Renal pelvis (tissue), 12 donors: ENCODE measurements at places on chromosomes 16 and 17. TPM values are rescaled to one million over a fixed set of nuclear protein-coding genes. Genes with fewer than 3 reads are reported as not detected.

Gene RPH3AL
- polyA plus RNA-seq, result 29.5 TPM

Gene FBXW10
- polyA plus RNA-seq, result 0.44 TPM

DNA sequence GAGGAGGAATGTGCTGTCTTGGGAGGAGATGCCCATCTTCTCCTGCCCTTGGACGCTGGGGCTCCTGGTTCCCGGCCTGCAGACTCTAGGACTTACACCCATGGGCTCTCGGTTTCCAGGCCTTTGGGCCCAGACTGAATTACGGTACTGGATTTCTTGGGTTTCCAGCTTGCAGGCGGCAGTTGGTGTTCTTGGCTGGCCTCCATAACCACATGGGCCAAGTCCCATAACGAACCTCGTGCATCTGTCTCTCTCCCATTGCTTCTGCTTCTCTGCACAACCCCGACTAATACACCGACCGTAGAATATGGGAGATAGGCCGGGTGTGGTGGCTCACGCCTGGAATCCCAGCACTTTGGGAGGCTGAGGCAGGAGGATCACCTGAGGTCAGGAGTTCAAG is 162.6 kb downstream of the SDK2 start:
- DNase-seq, result no peak

Gene ARL16
- polyA plus RNA-seq, result 49.7 TPM

Gene PPM1E
- 3.0 TPM for polyA plus RNA-seq

GRCh38 chr16:78137782-78138616 is 38.5 kb downstream of the WWOX start:
- DNase-seq, result no peak

DNA sequence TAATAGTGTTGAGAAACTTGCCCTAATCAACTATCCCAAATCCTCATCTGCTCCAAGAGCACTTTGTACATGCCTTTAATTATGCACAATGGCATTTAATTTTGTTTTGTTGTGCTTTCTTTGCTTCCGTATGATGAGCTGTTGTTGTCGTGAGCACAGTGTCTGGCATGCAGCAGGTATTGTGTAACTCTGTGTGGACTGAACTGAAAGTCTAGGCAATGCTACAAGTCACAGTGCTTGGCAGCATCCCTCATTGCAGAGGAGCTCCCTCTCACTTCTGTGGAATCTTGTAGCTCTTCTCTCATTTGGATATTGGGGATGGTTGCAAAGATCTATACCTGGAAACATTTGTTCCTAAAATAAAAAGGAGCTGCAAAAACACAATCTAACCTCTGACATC is 502.2 kb upstream of the CA10 start:
- no peak for DNase-seq

- DNase-seq, result no peak
Observed at GRCh38 chr16:66150698-66151482, 215.6 kb upstream of the CDH5 start.

GRCh38 chr16:89586853-89587252 is 11.3 kb downstream of the CPNE7 start:
- no peak for DNase-seq

DNA sequence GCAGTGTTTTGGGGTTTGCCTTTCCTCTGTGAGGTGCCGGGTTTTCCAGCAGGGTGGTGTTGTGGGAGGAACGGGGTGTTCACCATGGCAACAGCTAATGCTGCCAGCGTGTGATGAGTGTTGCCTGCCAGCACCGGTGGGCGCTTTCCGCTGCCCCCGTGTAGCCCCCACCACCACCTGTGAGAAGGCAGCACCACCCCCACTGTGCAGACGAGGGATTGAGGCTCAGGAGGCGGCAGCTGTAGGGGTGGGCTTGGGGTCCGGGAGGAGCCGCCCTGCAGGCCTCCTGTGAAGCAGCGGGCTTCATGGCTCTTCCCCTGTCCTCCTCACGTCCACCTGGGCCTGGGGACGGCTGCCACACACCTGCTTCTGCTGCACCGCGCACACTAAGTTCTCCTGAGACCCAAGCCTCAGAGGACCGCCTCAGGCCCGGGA is 5.2 kb downstream of the RAB40C start:
- no peak for DNase-seq

GRCh38 chr16:57759541-57760356 is 24.2 kb downstream of the KATNB1 start:
- DNase-seq, result no peak

Gene RND2
- polyA plus RNA-seq, result 3.9 TPM

Gene CCL3
- 0.65 TPM for polyA plus RNA-seq

GRCh38 chr16:89170346-89171215 is 967 bp upstream of the CDH15 start:
- no peak for DNase-seq

Gene MT1M
- polyA plus RNA-seq, result not detected

DNA sequence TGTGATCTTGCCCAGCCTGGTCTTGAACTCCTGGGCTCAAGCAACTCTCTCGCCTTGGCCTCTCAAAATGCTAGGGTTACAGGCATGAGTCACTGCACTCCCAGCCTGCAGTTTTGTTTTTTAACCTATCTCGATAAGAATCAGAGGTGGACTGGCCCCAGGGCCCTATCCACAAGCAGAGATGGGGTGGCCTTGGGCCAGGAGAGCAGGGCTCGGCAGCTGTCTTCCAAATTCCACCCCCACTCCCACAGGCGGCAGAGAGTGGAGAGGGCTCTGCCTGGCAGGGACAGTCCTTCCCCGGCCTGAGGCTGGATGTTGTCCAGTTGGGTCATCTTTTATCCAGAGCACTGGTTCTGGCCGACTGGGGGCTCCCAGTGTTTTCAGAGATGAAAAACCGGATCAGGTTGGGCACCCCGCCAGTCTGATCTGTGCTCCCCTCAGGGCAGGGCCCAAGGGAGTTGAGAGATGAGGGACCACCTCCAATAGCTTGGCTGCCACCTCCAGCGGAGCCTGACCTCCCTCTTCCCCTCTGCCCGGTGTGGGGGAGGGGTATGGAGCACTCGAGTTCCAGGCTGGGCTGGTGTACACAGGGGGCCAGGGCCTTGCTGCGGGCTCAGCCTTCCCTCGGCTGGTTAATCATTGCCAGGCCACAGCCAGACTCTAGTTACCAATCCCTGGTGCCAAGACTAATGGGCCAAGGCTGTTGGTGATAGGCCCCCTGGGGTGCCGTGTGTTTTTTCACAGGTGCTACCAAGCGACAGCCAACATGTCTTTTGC is 30.3 kb upstream of the MYO15B start:
- peak; percentile 90 for DNase-seq

DNA sequence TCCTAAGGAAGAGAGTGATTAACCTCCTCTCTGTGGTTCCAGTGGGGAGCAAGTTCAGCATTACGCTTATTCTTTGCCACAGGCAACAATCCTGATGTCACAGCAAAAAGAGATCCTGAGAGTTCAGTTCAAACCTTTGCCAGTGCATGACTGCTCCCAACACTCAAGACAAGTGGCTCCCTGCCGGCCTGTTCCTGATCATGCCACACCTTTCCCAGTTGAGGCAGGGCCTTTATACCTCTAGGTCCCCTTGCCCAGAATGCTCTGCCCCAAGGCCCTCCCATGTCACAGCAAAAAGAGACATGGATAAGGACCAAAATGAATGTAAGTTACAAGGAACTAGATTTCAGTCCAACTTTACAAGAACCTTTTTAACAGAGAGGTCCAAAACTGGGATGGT is 31.0 kb upstream of the ARHGAP23 start:
- no peak for DNase-seq

- peak; percentile 34 for DNase-seq
Observed at GRCh38 chr17:76421044-76421407, 31.9 kb downstream of the UBE2O start.

DNA sequence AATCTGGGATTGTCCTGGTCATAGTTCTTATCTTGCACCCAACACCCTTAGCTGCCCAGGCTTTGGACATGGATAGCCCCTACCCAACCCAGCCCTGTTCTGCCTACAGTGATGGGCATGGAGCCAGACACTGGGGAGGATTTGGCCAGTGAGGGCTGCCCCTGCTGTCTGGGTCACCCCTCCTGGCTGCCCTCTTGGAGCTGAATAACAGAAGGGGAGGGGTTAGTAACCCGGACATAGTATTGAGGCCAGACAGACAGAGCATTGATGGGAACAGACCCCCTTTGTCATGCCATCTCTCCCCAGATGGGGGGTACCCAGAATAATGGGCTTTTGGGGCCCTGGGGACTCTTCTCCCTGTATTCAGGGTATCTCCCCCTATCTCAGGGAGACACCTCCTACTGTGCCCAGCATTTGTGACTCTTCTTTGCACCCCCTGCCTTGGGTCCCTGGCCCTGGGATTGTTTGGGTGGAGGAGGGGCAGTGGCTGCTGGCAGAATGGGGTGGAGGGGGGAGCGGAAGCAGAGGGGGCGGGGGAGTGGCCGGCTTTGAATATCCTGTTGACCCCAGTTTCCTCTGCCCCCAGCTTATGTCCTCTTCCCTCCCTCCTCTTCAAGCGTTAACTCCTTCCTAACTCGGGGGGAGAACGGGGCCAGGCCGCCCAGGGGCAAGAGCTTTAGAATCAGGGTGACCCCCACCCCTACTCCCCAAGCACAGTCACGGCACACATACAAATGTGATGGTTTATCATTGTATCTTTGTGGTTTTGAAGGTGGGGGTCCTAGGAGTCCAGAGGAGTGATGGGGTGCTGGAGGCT is 17.0 kb downstream of the GJD3 start:
- no peak for DNase-seq

Gene LRRC3C
- not detected for polyA plus RNA-seq

DNA sequence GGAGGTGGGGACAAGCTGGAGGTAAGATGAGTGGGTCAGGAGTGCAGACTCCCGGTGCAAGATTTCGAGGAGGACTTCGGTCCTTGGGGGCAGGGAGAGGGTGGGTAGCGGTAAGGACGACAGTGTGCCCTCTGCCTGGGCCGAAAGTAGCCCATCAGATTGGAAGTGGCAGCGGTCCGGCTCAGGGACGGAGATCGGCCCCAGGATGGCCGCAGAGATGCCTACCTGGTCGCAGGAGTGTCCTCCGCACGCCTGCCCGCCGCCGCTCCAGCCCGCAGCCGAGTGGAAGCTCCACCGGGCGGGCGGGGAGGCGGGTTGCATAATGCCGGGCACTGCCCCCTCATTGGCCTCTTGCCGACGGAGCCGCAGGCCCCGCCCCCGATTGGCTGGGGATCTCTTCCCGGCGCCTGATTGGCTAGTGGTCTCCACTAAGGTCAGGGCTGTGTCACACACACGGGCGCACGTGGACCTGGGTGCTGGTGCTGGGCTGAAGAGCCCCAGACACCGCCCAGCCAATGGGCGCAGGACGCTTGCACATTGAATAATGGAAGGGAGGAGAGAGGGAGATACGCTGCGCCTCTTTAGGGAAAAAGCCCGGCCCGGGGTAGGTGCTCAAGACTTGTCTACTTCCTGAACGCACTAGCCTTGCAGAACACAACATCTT is at the start of gene PER1:
Gene PER1, minus strand, starts transcription at position 293 of the 664 bp plus-strand sequence. CDS start 1,698 bp downstream, outside the sequence.
- peak; percentile 93 for DNase-seq

Gene TBC1D26
- polyA plus RNA-seq, result 0.44 TPM

Gene KRT33A
- polyA plus RNA-seq, result 0.18 TPM

DNA sequence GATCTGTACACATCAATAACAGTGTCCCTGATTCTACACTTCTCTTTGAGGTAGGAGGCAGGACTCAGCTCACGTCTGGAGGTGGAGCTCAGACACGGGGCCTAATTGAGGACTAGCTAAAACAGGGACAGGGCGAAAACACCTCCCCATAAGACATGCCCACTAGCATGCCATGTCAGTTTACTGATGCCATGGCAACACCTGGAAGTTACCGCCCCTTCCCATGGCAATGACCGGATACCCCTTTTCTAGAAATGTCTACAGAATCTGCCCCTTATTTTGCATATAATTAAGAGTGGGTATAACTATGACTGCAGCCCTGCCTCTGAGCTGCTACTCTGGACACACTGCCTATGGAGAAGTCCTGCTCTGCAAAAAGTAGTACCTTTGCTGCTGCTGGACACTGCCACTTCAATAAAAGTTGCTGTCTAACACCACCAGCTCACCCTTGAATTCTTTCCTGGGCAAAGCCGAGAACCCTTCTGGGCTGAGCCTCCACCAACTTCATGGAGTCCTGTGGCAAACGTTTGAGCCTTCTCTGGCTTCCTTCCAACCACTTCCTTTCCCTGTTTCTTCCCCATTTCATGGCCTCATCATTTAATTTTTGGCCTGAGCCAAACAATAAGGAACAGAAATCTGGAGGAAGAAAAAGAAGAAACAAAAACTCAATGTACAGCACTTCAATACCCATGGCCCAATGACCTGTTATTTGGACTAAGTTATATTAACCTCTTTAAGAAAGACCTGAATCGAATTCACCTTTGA is 21.0 kb downstream of the PHB1 start:
- no peak for DNase-seq

- DNase-seq, result no peak
Observed at GRCh38 chr17:58597371-58597770, 82.9 kb upstream of the MTMR4 start.

- DNase-seq, result peak; percentile 73
Observed at GRCh38 chr17:57440522-57441269, 184.4 kb downstream of the MSI2 start.

Gene ABCC12
- not detected for polyA plus RNA-seq

Gene DHRS7C
- not detected for polyA plus RNA-seq

Gene ZNF207
- 275 TPM for polyA plus RNA-seq

Gene GINS2
- polyA plus RNA-seq, result 17.2 TPM

DNA sequence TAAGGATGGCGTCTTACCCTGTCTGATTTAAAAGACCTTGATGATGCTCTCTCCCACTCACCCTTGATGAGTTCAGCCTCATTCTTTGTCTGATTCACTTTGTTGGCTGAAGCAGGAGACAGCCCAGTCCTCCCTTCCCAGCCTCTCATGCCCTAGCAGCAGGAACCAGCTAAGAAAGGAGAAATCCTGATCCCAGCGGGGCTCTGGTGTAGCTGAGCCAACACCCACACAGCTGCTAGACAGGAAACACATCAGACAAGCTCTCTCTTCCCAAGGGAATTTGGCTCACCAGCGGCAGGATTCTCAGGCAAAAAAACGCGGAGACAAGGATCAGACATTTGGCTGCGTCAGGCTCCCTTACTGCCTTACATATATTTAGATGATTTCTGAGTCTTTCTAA is 211.5 kb downstream of the CDH11 start:
- no peak for DNase-seq

GRCh38 chr17:45675892-45676291 is 108.2 kb upstream of the CRHR1 start:
- no peak for DNase-seq

DNA sequence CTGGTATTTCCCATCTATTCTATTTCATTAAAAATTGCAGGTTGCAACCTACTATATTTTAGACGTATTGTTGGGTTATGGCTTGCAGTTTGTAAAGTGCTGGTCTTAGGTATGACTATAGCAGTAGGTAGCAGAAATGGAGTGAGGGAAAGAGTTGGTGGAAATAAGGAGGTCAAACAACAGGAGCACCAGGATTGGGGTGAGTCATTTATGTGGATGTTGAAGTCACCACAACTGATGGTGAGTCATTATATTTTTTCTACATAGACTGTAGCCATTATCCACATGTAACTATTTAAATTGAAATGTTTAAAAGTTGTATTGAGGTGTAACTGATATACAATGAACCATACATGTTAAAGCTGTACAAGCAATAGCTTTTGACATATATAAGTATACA is 25.0 kb upstream of the HS3ST3A1 start:
- no peak for DNase-seq

DNA sequence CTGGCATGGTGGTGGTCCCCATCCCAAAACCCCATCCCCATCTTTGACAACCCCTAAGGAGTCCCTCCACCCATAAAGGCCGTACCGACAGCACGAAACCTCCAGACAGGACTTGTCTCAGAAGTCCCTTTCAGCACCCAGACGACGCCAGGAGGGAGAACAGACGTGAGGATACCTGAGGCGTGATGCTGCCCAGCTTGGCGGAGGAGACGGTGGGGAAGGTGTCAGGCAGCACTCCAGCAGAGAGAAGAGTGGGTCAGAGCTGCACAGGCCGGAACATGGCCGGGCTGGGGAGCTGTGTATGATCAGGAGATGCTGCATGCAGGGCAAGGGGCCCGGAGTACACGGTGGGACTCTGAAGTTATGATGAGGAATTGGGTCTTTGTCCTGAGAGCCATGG is 244.2 kb downstream of the GSG1L start:
- no peak for DNase-seq
